ENCODE measurements at places on chromosomes 3 and 15.

DNA sequence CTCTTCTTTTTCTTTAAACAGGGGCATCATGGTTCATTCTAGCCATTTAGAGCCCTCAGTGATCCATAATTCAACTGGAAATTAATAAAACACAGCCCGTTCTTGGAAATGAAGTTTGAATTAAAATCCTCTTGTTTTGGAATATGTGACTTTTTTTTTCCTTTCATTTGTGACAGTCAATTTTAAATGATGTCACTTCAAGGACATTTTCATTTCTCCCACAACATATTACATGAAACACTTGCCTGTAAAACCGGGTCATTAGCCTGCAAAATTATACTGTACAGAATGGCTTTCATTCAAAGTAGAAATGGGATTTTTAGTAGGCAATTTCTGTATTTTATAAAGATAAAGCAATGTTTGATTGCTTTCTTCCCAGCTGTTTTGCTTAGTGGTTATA, 789 bp upstream of the SEMA6D start:
- DNase-seq = no peak

GRCh38 chr3:195154111-195154791, 116.7 kb downstream of the XXYLT1 start:
- no peak for DNase-seq

GRCh38 chr3:135564696-135565095, 400.8 kb upstream of the PPP2R3A start:
- no peak for DNase-seq

GRCh38 chr3:183393625-183394024, 34.8 kb downstream of the MCF2L2 start:
- no peak for DNase-seq

GRCh38 chr15:57054204-57054750, 135.8 kb downstream of the TCF12 start:
- DNase-seq = no peak

GRCh38 chr3:49641292-49641691, 32.9 kb upstream of the APEH start:
- no peak for DNase-seq

DNA sequence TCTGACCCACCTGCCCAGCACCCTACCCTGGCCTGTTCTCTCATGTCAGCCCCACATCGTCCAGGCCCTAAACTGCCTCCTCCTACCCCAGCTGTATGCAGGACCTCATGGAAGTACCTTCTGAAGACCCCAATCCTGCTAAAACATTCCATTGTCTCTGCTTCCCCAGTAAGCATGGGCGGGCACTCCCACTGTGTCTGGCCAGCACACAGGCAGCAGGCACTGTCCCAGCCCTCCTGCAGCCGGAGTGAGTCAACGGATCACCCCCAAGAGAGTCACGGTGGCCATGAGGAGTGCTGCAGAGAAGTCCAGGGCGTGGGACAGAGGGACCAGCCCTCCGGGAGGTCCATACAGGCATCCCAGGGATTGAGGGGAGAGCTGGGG, 36.4 kb upstream of the SLCO2A1 start:
- DNase-seq = no peak

DNA sequence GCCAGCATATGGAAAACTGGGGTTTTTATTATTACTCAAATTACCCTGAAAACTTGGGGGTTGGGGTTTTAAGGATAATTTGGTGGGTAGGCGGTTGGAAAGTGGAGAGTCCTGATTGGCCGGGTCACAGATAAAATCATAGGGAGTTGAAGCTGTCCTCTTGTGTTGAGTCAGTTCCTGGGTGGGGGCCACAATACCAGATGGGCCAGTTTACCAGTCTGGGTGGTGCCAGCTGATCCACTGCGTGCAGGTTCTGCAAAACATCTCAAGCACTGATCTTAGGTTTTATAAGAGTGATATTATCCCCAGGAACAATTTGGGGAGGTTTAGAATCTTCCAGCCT, 4.9 kb upstream of the ZNF662 start:
- no peak for DNase-seq

- no peak for DNase-seq
Measured at GRCh38 chr3:115160295-115160694, 13.2 kb upstream of the ZBTB20 start.

GRCh38 chr15:45338417-45338816, 39.9 kb downstream of the GATM start:
- no peak for DNase-seq

- DNase-seq = no peak
Measured at GRCh38 chr3:64002233-64002632, 21.1 kb downstream of the PSMD6 start.

DNA sequence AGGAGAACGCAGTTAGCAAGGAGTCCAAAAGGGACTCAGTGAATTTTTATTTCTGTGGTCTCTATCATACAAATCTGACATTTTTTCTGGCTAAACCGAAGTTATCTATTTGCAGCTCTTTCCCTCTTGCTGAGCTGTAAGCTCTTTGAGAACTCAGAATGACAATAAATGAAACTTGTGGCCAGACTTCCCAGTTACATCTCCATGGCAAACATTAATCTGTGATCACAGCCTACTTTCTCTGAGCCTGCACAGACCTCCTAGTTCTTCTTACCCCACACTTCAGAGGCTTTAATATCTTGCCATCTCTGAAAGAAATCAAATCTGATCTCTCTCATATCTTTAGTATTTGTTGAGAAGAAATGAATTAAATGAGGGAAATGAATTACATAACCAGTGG, 58.0 kb downstream of the PLD1 start:
- DNase-seq = no peak

GRCh38 chr15:76401285-76401684, 64.7 kb downstream of the ISL2 start:
- DNase-seq = no peak

DNA sequence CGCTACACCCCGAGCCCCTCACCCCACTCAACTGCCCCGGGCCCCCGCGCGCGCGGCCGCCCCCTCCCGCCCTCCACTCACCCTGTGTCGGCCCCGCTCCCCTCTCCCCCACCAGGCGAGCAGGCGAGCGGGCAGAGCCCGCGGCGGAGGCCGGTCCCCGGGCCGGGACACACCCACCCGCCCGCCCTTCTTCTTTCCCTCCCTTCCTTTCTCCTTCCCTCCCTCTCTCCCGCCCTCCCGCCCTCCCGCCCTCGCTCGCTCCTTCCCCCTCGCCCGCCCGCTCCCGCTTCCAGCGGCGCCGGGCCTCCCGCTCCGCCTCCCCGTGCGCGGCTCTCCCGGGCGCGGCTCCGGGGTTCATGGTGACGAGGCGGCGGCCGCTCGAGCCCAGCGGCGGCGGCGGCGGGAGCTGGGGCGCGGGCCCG, at the start of gene CTDSPL:
TSS of gene CTDSPL (plus strand) at position 261 of the 422 bp plus-strand sequence. CDS start 320 bp downstream, outside the sequence.
- DNase-seq = no peak

DNA sequence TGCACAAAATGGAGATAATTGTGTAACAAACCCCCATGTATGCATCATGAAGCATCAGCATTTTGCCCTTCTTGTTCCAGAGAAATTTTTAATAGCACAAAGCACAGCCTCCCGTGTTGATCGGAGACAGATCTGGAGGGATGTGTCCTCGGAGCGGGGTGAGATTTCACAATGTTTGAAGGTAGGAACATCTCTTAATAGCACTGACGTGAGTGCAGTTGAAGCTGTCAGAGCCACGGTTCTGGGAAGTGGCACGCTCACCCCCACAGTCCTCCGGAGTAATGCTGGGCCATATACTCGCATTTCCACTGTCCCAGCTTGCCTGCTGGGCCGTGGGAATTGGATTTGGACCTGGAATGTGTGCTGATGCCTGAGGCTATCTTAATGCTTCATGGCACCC, 24.1 kb downstream of the ARPP21 start:
- no peak for DNase-seq

- peak; percentile 67 for DNase-seq
Measured at GRCh38 chr3:113051302-113051711, 60.5 kb downstream of the GTPBP8 start.

- no peak for DNase-seq
Measured at GRCh38 chr3:5874931-5875341, 687.4 kb downstream of the EDEM1 start.

DNA sequence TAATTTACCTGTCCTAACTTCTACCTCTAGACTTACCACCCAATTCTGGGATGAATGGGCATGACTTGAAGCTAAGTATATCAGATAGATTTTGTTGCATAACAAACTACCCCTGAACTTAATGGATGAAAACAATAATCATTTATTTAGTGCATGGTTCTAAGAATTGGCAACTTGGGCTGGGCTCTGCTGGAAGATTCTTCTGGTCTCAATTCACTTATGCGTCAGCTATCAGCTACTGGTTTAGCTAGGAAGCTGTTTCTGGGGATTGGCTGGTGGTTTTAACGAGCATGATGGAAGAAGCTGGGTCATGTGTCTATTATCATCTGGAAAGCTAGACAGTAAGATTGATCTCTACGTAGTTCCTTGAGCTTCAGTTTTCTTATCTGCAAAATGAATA, 77.3 kb upstream of the LMCD1 start:
- no peak for DNase-seq

DNA sequence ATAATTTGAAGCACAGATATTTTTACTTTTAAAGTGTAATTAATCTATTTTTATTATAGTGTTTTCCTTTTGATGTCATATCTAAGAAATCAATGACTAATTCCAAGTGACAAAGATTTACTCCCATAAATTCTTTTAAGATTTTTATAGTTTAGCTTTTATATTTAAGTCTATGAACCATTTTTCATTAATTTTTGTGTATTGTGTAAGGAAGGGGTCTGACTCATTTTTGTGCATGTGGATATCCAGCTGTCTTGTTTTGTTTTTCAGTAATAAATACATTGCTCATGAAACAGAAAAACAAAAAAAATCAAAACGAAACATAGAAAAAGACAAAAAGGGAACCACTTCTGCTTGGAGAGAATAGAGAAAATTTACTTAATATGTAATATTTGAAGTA, 145.1 kb downstream of the EPHA6 start:
- DNase-seq = no peak

DNA sequence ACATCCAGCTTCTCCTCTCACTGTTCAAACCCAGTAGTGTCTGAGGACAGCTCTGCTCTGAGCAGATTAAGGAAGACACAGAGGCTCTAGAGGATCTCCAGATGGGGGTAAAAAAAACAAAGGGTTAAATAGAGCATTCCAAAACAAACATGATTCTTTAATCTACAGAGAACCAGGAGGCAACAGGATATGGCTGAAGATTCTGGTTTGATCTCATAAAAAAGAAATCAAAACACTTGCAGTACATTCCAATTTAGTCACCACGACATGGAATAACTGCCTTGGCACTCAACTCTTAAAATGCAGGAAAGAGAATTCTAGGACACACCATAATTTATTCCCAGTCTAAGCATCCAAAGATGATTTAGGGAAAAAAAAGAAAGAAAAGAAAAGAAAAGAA, 32.0 kb downstream of the TM4SF4 start:
- no peak for DNase-seq

GRCh38 chr3:125317761-125318160, 57.4 kb downstream of the ZNF148 start:
- DNase-seq = no peak

- DNase-seq = no peak
Measured at GRCh38 chr15:39235084-39235795, 345.6 kb upstream of the THBS1 start.

GRCh38 chr3:126021702-126022101, 52.7 kb downstream of the ROPN1B start:
- DNase-seq = no peak

- no peak for DNase-seq
Measured at GRCh38 chr15:100592898-100593297, 9.1 kb downstream of the LINS1 start.

GRCh38 chr3:115943579-115943978, 320.3 kb downstream of the GAP43 start:
- no peak for DNase-seq

DNA sequence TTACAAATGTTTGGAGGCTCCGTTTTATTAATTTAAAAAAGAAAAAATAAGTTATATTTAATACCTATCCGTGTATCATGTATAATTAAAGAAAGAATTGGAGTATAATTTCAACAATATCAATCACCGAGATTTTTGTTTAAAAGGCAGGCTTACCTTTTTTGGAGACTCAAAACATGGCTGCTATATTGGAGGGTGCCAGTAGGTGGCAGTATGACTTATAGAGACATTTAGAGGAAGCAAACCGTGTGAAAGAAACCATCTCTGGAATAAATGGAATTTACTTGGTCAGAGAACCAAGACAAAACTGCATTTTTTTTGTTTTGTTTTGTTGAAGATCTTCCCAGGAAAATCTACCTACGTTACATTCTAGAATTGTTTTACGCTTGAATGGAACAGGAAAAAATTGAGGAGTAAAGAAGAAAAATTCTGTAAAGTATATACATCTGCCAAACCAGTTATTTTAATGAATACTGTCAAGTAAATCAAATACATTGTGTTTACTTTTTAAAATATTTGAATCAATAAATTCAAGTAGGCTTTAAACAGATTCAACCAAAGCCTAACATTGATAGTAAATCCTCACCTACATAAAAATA, 802.6 kb upstream of the ALCAM start:
- no peak for DNase-seq

GRCh38 chr3:116230431-116231020, 214.8 kb downstream of the LSAMP start:
- no peak for DNase-seq

DNA sequence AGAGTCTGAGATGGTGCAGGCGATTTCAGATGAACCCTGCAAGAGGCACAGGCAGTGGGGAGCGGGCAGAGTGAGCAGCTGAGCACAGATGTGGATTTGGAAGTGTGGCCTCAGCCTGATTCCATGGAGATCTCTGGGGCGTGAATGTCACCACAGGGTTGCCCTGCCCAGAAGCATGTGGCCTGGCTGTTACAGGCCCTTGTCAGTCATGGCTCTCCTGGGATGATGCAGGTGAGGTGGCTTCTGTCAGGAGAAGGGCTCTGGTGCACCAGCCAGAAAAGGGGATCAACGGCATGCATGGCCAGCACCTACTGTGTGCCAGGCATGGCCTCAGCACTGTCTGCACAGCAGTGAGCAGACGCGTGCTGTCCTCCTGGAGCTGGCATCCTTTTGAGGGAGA, 11.9 kb downstream of the HDAC11 start:
- DNase-seq = no peak

All from iPS DF 6.9 (cell line).